ENCODE measurements at places on chromosomes 4 and X.

DNA sequence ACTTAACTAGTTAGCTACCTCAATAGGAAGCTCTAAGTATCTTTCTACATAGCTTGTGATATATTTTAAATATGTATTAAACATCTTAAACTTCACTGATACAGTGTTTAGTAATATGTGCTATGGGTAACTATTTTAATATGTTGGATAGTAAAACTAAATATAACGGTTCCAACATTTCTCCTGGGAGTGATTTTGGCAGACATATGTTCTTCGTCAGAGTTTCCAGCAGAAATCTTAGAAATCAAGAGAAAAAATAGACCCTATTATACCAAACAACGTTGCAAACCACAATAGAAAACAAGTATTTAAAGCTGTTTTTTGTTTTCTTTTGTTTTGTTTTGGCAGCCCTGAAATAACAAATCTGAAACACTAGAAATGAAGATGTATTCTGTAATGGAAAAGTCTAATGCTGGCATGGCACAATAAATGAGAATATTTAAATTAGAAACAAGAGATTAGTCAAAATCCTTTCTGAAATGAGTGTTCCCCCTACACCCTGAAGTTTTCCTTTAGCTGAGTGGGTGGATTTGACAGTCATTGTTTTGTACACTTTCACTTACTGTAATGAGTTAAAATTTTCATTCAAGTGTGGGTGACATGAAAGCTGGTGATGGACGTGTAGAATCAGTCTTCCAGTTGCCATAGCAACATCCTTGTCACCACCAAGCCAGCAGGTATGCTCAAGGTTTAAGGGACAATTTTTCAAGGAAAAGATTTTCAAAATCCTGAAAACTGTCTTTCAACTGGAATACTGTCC is 233.5 kb downstream of the SCFD2 start:
- DNase-seq = no peak

- DNase-seq = no peak
Measured at GRCh38 chr4:167021545-167022155, 212.6 kb downstream of the SPOCK3 start.

- DNase-seq = no peak
Measured at GRCh38 chr4:79673898-79674297, 265.9 kb upstream of the GK2 start.

DNA sequence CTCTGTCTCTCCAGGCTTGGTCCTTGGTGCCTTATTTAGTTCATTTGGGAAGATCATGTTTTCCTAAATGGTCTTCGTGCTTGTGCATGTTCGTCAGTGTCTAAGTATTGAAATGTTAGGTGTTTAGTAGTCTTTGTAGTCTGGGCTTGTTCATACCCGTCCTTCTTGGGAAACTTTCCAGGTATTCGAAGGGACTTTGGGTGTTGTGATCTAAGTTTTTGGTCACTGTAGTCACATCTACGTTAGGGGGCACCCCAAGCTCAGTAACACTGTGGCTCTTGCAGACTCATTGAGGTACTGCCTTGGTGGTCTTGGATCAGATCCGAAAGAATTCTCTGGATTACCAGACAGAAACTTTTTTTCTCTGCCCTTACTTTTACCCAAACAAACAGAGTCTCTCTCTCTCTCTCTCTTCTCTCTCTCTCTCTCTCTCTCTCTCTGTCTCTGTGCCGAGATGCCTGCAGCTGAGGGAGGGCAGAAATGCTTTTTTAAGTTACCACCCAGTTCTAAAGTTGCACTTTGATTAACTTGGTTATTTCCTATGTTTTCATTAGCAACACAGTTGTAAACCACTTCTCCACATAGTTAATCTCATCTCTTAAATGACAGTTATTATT is 67.6 kb upstream of the SLC7A3 start:
- no peak for DNase-seq

DNA sequence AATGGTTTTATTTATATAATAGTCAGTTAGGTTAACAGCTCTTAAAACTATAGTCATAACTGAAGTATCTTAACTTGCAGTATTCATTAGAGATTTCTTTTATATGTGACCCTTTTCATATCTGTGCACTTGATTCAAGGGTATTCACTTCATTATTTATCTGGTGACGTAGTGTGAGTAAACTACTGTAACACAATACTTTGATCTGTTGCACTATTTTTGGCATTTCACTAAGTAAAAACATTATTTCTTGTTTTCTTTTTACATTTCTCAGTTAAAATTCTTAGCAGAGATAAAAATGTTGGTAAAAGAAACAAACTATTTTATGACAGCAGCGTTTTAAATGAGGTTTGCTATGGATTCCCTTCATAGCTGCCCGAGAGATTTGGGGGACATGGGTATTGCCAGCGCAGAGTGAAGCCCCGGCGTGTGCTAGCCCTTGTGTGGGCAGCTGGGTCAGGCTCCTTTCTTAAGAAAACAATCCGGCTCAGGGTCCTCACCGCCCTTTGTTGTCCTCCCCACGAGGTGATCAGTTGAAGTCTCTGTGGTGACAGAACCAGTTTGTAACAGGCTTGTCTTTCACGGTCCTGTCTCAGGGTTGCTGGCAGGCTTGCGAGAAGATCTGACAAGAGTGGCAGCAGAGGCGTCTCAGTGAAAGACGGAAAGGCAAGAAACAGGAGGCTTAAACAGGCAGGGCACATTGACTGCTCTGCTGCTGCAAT is 293.4 kb downstream of the BMPR1B start:
- peak; percentile 6 for DNase-seq

DNA sequence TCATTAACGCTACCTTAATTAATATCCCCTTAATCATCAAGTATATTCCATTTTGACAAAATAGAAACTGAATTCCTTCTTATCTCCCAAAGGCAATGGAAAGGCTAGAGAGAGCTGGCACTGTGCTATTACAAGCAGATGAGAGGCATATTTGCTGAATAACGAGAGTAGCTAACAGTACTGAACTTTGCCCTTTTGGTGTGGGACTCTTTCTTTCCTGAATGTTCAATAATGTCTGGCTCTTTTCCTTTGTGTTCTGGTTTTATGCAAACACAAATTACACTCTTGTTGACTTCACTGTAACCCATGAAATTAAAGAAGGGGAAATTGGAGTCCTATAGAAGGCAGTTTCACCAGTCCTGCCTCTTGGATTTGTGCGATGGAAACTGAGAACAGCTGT is 63.5 kb downstream of the SHROOM3 start:
- no peak for DNase-seq

GRCh38 chr4:2911868-2912267 is 51.3 kb downstream of the NOP14 start:
- no peak for DNase-seq

GRCh38 chr4:20474119-20474518 is 222.4 kb downstream of the SLIT2 start:
- DNase-seq = no peak

DNA sequence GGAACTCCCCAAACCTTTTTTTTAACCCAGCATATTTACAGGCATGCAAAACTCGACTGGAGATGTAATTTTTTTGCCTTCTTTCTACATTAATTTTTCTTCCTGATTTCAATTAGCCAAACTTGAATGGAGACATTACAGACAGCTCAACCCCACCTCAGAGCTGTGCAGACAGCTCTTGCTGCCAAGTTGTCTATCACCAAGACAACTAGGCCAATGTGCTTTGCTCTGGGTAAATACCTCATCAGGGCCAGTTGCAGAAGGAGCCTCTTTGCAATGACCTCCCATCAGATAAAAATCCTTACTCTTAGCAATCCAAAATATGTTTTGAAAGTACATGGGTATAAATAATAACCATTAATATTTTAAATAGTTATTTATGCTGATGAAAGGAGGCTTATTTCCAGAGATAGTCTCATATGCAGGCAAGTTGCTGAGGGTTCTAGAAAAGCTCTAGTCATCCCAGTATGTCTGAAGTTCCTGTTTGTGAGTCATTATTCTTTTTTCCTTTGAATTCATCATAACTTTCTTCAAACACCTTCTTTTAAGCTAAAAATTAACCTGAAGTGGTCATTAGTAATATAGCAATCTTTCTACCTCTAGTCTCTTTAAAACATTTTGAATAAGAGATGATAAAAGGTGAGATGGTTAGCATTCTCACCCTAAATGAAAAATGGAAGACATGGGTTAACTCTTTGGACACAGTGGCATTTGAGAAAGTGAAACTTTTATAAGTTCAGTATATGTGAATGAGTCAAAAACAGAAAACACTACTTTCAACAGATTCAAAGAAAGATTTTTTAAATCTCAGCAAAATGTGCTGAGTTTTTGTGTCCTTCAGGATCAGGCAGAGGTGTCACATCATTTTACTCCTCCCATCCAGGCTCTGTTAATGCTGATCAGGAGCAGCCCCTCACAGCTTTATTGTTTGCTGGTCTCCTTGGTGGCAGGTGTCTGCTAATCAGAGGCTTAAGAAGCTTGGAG is 475.5 kb upstream of the FGF16 start:
- no peak for DNase-seq

- no peak for DNase-seq
Measured at GRCh38 chr4:183876268-183876934, 28.7 kb upstream of the STOX2 start.

GRCh38 chr4:27692158-27692557 is 831.5 kb downstream of the STIM2 start:
- no peak for DNase-seq

DNA sequence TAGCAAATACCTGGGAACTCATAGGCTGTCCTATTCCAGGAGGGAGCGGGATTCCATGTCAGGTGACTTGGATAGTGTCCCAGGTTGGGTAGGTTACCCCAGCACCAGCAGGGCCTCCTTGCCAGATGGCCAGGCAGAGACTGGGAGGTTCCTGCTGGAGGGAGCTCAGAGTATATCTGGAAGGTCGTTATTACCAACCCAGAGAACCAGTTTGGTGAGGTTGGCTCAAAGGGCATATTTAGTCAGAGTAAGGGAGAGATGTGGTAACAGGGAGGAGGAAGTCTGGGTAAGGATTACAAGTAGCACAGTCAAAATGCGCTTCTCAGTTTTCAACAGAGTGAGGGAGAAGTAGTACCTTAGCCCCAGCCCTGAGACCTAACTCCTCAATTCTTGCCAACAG is 53.3 kb upstream of the LNX1 start:
- DNase-seq = no peak
